CD8-positive, alpha-beta T cell (primary cell): ENCODE measurements at places on chromosomes 16 and 17.
A peak's percentile ranks its signal among the peaks of the same experiment; 100 is the strongest.

GRCh38 chr17:39239640-39240314, 14.0 kb upstream of the STAC2 start:
- peak; percentile 80 for DNase-seq

- no peak for DNase-seq
Observed at GRCh38 chr17:10251212-10251948, 53.0 kb upstream of the GAS7 start.

- DNase-seq, result no peak
Observed at GRCh38 chr17:72719206-72719577, 373.3 kb downstream of the SLC39A11 start.

DNA sequence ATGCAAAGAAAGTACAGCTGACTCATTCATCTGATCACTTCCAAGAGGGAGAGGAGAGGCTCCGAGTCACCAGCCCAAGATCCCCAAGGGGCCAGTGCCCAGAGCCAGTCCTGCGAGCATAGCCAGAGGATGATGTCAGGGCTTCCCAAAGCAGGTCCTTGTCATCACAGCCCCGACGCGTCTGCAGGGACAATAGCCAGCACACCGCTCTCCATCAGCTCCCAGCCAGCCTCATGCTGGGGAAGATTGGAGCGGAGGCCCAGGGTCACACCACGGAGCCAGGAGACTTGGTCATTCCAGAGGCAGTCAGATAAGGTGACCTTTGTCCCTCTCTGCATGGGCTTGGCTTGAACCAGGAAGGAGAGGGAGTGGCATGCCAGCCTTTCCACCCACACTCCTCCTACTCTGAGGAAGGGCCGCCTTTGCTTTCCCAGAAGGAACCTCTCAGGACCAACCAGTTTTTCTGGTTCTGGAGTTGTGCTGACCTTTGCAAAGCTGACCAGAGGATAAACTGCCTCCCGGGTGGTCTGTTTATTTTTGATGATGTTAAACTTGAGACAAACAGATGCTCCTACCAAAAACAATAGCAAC, 58.3 kb upstream of the ARHGAP44 start:
- no peak for DNase-seq
